GM12878 (cell line): ENCODE measurements at places on chromosomes 5 and 9.

GRCh38 chr9:104256696-104257062, 162.6 kb downstream of the SMC2 start:
- no peak for DNase-seq

DNA sequence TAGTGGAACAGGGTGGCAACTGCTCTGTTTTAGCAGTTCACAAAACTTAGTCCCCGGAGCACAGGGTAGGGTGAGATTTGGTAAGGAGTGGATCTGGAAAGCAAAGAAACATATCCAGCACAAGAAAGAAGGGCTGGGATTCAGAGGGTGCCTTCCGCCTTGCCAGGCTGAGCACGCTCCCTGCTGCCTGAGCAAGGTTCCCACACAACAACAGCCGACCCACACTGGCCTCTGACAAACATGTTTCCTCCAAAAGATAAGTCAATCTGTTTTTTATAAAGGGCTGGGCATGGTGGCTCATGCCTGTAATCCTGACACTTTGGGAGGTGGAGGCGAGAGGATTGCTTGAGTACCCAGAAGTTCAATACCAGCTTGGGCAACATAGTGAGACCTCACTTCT, 45.8 kb downstream of the RAB3C start:
- no peak for DNase-seq

GRCh38 chr9:135513351-135513846, 7.8 kb upstream of the LCN1 start:
- no peak for DNase-seq

DNA sequence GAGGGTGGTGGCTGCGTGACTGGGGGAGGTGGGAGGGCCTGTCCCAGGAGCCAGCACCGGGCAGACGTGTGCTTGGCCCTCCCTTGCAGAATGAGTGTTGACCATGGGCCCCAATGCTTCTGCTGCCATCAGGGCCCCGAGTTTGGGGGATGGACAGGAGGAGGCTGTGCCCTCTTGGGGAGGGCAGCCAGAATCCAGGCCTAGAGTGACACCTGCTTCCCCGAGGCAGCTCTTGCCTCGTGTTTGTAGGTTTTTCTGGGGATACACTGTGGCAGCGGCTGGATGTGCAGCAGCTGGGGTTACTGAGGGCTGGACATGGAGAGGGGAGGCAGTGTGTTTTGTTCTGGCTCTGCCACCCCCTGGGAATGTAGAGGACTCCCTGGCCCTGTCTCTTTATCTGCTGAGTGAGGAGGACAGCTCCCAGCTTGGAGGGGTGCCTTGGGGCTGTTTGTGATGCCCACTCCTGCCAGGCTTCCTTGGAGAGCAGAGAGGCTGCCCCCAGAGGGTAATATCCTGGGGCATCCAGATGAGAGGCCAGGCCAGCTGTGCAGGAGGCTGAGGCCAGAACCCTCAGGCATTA, 22.7 kb downstream of the WNK2 start:
- no peak for DNase-seq

DNA sequence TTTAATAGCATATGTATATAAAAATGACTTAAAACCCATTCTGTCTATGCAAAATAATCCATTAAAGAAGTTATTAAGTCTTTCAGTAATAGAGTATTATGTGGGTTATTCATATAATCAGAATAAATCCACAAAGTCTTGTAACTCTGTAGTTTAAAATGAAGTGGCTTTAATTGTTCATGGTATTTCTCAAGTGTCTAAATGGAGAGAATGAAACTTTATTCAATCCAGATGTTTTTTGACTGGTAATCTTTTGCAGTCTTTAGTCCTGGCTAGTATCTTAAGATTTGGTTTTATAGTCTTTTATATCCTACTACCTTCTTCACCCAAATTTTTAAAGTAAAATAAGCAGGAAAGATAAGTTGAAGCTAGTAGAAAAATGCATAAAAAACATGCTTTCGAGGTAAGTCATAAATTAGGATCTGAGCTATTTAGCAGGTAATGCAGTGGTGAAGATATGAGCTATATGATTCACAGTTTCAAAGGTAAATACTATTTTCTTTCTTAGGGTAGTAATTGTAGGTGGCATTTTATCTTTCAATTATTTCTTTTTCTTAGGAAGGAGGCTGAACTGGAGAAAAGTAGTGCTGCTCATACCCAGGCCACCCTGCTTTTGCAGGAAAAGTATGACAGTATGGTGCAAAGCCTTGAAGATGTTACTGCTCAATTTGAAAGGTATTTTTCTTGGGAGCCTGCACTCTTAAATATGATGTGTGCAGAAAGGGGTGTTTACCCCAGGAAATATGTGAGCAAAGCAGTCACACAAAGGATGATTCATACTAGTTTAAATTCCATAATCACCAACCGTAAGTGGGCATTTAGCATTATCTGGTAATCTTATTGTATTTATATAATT, 17.9 kb downstream of the HMMR start:
- DNase-seq = no peak

DNA sequence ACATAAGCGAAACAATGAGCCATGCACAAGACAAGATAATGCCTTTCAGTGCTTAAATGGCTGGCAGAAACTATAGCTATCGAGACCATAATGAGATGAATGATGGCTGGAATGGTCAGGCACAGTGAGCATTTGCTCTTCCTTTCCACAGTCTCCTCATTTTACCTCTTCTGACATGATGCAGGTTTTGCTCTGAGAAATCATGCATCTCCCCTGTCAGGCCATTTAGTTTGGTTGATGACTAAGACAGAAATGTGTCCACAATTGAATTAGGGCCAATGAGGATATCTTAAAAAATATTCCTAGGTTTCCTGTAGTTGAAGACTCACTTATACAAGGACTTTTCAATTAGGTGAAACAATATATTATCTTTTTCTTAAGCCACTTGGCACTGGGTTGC, 475.1 kb downstream of the TMEM232 start:
- DNase-seq = no peak

DNA sequence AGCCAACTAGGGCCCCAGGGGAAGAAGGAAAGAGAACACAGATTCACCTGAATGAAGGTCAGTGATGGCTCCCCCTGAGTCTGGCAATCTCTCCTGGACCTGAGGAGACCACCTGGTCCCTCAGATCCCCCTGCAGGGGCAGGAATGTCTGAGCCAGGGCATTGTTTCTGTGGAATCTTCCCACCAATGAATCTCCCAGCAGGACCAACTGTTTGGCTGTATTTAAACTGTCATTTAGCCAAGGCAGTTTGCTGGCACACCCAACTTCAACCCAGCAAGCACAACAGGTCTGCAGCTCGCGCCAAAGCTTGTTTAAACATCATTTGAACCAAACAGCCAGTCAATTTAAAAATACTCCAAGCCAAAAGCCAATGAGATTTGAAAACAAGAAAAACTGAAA, 92.6 kb downstream of the SH3TC2 start:
- DNase-seq = no peak

DNA sequence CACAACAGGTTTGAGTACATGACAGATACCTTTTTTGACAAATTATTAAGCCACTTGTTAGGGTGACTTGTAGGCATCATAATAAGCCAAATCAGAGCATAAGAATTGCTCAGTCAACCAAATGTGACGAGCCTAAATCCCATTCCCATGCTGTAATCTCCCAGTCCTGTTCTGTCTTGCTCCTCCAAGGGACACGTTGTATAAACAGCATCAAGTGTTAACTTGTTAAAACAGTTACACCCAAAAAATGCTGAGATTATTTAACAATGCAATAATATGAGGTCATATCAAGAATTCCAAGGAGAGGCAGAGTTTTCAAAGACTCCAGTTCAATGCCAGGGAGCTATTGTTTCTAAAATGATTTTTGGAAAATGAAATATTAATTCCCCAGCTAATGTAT, 76.2 kb downstream of the SH3TC2 start:
- no peak for DNase-seq

DNA sequence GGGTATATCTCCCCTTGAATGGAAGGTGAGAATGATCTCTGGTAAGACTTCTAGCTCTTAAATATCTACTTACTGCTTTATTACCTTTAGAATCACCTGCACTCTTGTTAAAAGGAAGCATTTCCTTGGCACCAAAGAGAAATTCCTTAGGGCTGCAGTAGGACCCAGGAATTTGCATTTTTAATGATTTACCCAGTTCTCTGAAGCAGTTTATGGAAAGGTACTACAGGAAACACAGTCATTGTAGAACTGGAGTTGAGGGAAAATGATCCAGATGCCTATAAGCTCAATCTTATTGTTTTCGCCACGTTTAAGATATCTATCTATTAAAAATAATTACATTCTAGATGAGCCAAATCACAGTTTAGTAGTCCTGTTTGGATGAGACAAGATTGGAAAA, 9.5 kb upstream of the C9 start:
- DNase-seq = no peak

GRCh38 chr5:126658561-126658960, 57.8 kb downstream of the PHAX start:
- DNase-seq = no peak

DNA sequence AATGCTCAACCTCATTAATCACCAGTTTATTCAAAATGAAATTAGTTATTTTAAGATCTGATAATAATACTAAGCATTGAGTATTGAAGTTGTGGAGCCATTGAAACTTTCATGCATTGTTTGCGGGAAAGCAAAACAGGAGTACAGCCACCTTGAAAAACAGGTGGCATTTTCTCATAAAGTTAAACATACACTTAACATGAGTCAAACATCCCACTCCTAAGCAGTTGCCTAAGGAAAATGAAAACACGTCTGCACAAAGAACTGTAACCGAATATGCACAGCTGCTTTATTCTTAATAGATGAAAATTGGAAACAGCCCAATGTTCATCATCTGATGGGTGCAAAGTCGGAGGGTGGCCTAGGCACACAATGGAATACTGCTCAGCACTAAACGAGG, 177.3 kb downstream of the IRX2 start:
- no peak for DNase-seq

DNA sequence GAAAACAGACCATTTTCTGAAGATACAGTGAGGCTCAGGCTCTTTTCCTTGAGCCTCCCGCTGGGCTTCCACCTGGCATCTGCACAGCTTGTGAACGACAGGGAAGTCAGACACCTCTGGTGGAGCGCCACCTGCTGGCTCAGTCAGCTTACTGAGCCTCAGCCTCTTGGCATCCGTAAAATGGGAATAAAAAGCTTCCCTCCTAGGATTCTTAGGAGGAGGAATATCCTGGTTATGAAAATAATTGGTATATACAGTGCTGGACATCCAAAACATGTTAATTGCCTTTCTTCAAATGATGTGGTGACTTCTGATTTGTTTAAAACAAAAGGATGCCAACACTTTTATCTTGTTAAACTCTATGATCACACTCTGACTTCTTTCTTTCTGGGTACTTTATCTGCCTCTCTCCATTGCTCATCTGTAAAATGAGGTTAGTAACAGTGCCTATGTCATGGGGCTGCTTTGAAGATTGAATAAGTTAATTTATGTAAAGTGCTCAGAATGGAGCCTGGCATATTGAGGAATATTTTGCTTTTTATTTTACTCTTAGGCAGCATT, 67.5 kb downstream of the MAMDC2 start:
- DNase-seq = no peak

DNA sequence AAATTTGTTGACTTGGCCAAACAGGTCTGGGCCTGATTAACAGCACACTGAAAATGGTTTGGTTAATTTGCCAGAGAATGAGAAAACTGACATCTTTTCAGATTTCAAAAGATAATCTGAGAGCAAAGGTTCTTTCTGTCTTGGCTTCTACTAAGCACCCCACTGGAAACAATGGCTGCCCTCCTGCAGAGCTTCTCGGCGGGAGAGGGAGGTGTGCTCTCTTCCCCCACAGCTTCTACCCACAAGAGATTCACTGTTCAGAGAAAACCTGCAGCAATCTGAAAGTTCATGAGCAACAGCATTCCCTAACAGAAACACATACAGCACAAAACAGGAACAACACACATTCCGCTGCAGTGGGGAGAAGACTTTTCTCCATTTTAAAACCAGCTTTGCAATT, 3.0 kb downstream of the DNAH5 start:
- no peak for DNase-seq

DNA sequence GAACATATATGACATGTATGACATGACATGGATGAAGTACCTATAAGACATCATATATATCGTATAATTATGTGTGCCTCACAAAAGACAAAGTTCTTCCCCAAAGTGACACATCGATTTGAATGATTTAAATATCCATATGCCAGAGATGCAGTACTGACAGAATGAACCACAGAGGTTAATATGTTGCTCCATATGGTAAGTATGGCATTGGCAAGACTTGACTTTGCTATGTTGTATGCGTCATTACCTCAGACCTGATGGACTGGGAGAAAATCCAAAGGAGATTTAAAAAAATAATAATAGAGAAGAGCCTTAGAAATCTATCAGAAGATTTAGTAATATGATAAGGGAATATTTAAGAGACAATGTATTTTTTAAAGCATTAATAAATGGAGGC, 263.2 kb downstream of the PJA2 start:
- no peak for DNase-seq

DNA sequence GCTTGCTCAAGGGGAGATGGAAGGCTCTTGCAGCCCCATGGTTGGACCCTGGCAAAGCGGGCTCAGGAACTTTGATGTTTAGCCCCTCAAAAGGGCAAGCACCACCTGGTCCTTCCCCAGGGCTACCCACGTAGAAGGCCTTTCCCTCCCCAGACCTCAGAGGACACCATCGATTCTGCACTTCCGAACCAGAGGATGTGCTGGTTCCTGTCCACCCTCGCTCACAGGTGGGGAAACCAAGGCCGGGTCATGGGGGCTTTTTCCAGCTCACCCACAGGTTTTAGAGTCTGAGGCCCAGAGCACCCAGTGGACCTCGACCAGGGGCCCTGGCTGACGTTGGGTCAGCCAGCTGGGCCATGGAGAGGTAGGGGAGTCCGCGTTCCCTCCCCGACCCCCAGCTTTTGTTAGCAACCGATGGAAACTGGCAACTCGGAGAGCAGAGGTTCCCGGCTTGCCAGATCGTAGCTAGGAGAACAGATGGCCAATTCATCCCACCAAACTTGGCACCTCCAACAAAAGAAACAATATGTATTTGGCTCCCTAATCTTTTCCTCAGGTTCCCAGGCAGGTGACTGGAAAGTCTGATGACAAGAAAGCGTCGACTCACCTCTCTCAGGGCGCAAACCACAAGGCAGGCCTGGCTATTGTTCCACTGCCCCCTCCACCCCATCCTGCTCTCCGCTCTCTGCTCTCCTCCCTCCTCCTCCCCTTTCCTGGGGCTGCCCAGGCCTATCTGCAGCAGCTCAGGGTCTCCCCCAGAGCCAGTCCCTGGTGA, 167.6 kb upstream of the SMIM23 start:
- no peak for DNase-seq

GRCh38 chr5:3269395-3270169, 326.1 kb upstream of the IRX1 start:
- no peak for DNase-seq
